ENCODE measurements at places on chromosomes 5 and 9. TPM values are rescaled to one million over a fixed set of nuclear protein-coding genes. Genes with fewer than 3 reads are reported as not detected.

The MELK gene
- 0.14 TPM for polyA plus RNA-seq

The NFIL3 gene
- 24.4 TPM for polyA plus RNA-seq

The IFNB1 gene
- polyA plus RNA-seq = not detected

The BARHL1 gene
- 0.27 TPM for polyA plus RNA-seq

The TMEM141 gene
- polyA plus RNA-seq = 104 TPM

The SLC1A1 gene
- 3.1 TPM for polyA plus RNA-seq

The C9orf153 gene
- polyA plus RNA-seq = 0.42 TPM

The IL13 gene
- polyA plus RNA-seq = not detected

The CKMT2 gene
- 1.8 TPM for polyA plus RNA-seq

The IFNA21 gene
- not detected for polyA plus RNA-seq

The NTNG2 gene
- 1.5 TPM for polyA plus RNA-seq

The ADCY2 gene
- polyA plus RNA-seq = 0.52 TPM

The OR1Q1 gene
- not detected for polyA plus RNA-seq

The CNTNAP3 gene
- polyA plus RNA-seq = 0.92 TPM

The FOXD4 gene
- 0.68 TPM for polyA plus RNA-seq

The F2RL2 gene
- 0.04 TPM for polyA plus RNA-seq

The PHYHD1 gene
- 45.7 TPM for polyA plus RNA-seq

The PLEKHG4B gene
- 0.42 TPM for polyA plus RNA-seq

The OTULINL gene
- polyA plus RNA-seq = 23.8 TPM

The TSC1 gene
- 17.9 TPM for polyA plus RNA-seq

The NR5A1 gene
- 0.05 TPM for polyA plus RNA-seq

The CYLC2 gene
- 0.05 TPM for polyA plus RNA-seq

The ARL14EPL gene
- not detected for polyA plus RNA-seq

The NACC2 gene
- 4.3 TPM for polyA plus RNA-seq

The FGFR4 gene
- polyA plus RNA-seq = 105 TPM

The DIRAS2 gene
- 0.82 TPM for polyA plus RNA-seq

The PCDHGC3 gene
- 23.1 TPM for polyA plus RNA-seq

The ARSI gene
- not detected for polyA plus RNA-seq

The TTLL11 gene
- 3.4 TPM for polyA plus RNA-seq

The MUSK gene
- polyA plus RNA-seq = not detected

The CARTPT gene
- polyA plus RNA-seq = 0.82 TPM

The ADAMTS12 gene
- 0.42 TPM for polyA plus RNA-seq

The ANKRD18A gene
- polyA plus RNA-seq = 2.1 TPM

The TSTD2 gene
- 16.8 TPM for polyA plus RNA-seq

The PTCD2 gene
- polyA plus RNA-seq = 0.80 TPM

The LCN1 gene
- not detected for polyA plus RNA-seq

The SEMA5A gene
- 0.91 TPM for polyA plus RNA-seq

The SMIM3 gene
- 13.3 TPM for polyA plus RNA-seq

The TMEM215 gene
- not detected for polyA plus RNA-seq

The GABRP gene
- 0.07 TPM for polyA plus RNA-seq

The RAI14 gene
- 6.7 TPM for polyA plus RNA-seq

The ALDH1B1 gene
- polyA plus RNA-seq = 6.0 TPM

The CER1 gene
- 0.12 TPM for polyA plus RNA-seq

The CAVIN4 gene
- polyA plus RNA-seq = 0.08 TPM

The SMC2 gene
- 1.7 TPM for polyA plus RNA-seq

The MYMK gene
- polyA plus RNA-seq = not detected

The PITX1 gene
- polyA plus RNA-seq = 0.15 TPM

The NEUROG1 gene
- not detected for polyA plus RNA-seq

The ODF2 gene
- polyA plus RNA-seq = 10.9 TPM

The NHP2 gene
- polyA plus RNA-seq = 50.7 TPM

The GRXCR2 gene
- not detected for polyA plus RNA-seq

The OBP2B gene
- not detected for polyA plus RNA-seq

The RANBP17 gene
- 3.5 TPM for polyA plus RNA-seq

The NOXA1 gene
- polyA plus RNA-seq = 40.0 TPM

The SURF2 gene
- polyA plus RNA-seq = 52.4 TPM

The SUSD3 gene
- 0.27 TPM for polyA plus RNA-seq

The NUTM2F gene
- 0.07 TPM for polyA plus RNA-seq

The TAL2 gene
- polyA plus RNA-seq = 0.47 TPM

The EXD3 gene
- 43.1 TPM for polyA plus RNA-seq

All from pancreas (tissue), 10 donors.